Stimulated activated CD8-positive, alpha-beta memory T cell treated with anti-CD3 and anti-CD28 coated beads, Interleukin-15, amount 100 ng/mL, for 48 hours (primary cell): ENCODE measurements at places on chromosomes 1 and 21.

DNA sequence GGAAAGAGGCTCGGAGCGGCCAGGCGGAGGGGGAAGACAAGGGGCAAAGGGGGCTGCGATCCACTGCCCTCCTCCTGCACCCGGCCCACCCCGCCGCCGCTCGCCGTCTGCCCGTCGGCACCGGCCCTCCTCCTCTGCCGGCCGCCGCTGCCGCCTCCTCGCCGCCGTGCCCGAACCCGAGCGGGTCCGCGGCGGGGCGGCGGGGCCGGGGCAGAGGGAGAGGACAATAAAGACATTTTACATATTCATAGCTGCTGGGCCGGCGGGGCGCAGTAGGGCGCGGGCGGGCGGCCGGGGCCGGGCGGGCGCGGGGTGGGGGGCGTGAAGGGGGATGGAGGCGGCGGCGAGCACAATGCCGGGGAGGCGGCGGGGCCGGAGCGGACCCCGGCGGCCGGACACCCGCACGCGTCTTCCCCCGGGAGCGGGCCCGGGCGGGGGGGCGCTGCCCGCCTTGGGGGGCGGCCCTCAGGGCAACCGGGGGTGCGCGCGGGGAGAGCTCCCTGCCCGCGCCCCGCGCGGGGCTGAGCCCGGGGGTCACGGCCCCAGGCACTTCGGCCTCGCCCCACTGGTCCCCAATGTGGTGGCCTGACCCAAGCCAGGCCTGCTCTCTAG is 546 bp downstream of the POU2F1 start:
- no peak for DNase-seq

- no peak for DNase-seq
These were observed 89.0 kb upstream of the BCAR3 start for GRCh38 chr1:93770640-93771039.

- no peak for DNase-seq
These were observed 24.4 kb upstream of the COL18A1 start for GRCh38 chr21:45380566-45380965.

DNA sequence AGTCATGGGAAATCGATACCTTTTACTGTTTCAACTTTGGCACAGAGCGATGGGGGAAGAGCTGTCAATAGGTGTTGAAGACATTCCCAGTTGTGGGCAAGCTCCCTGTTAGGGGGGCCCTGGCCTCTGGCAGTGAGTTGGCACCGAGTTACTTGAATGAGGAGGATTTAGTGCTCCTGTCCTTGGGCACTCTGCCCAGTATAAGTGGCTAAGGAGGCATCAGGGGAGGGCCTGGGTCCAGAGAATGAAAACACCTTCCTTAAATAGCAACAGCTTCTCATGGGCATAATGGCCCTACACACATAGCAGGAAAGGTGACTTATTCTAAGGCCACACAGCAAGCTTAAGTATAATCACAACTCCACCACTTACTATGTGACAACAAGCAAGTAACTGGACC is 664.4 kb downstream of the PTPRU start:
- DNase-seq: no peak

DNA sequence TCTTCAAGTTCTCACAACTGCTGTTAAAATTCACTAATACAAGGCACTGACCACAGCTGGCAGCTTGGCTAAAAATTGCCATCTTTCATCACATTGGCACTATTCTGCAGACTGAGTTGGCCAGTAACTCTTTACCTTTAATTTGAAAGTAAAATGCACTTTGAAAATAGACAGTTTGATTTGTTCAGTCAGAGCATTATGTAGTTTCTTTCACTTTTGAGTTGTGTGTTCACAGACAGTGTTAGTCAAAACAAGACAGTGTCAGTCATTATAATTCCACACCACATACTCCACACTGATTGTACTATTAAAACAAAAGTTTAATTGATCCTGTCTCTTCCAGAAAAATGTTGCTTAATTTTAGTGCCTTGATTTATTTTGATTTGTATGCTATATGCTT is 160.7 kb downstream of the SDCCAG8 start:
- no peak for DNase-seq

DNA sequence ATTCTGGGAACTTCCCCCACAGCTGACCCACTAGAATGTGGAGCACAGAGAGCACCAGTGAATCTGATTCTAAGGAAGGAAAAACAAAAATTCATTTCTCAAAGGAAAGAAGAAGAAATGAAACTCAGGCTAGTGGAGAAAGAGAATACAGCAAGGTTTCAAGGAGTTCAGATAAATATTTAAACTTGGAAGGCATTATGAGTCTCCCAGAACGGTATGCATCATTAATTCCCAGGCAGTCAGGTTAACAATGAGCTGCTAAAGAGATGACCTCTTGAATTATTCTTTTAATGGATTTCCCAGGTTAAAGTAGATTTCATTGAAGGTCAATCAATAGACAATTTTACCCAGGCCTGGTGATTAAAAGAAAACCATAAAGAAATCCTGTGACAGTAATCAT is 103.6 kb upstream of the KAZN start:
- DNase-seq: no peak

DNA sequence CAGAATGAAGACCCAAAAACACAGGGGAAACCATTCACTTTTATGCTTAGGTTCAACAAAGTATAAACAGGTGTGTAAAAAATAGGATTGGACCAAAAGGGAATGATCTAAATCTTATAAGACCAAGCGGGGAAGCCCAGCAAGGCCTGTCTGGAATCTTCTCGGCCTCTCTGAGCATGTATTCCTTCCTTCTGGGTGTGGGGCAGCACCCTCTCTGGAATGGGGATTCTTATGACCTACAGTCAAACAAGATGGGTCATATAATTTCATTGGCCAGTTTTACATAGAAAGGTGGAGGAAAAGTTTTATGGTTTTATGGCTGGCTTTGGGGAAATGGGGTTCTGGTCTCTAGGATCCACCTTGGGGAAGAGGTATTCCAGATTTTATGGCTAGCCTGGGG is 11.2 kb downstream of the KCNK1 start:
- DNase-seq: no peak
